ENCODE measurements at places on chromosomes 7 and 10.

GRCh38 chr10:30098629-30099028 is 39.2 kb upstream of the JCAD start:
- DNase-seq, result no peak

GRCh38 chr7:41277561-41277960 is 425.3 kb downstream of the INHBA start:
- DNase-seq, result no peak

GRCh38 chr10:123391275-123392028 is 237.2 kb downstream of the BUB3 start:
- DNase-seq, result no peak

DNA sequence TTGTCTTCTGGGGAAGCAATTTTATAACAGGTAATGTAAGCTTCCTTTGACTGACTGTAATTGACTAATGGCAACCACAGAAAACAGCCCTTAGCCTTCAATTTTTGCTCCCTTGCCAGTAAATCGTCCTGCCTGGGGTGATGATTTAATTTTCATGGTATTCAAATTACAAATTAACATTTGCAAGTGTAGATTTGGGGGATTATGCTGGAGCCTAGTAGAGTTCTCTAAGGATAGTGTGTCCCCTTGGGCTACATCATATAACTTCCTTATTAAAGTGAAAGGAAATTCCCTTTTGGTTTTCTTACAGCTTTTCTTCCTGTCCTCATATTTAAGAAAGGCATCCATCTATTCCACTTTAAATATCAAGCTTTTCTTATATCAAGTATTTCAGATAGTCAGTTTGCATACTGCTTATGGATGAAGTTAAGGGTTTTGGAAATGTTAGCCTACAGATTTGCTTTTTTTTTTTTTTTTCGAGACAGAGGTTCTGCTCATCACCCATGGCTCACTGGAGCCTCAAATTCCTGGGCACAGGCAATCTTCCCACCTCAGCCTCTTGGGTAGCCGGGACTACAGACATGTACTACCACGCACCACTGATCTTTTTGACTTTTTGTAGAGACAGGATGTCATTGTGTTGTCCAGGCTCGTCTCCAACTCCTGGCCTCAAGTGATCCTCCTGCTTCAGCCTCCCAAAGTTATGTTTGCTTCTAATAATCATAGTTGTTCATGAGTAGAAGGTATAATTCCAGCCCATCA is 35.9 kb upstream of the HDAC9 start:
- no peak for DNase-seq

GRCh38 chr7:123120286-123120685 is 79.5 kb downstream of the SLC13A1 start:
- no peak for DNase-seq

DNA sequence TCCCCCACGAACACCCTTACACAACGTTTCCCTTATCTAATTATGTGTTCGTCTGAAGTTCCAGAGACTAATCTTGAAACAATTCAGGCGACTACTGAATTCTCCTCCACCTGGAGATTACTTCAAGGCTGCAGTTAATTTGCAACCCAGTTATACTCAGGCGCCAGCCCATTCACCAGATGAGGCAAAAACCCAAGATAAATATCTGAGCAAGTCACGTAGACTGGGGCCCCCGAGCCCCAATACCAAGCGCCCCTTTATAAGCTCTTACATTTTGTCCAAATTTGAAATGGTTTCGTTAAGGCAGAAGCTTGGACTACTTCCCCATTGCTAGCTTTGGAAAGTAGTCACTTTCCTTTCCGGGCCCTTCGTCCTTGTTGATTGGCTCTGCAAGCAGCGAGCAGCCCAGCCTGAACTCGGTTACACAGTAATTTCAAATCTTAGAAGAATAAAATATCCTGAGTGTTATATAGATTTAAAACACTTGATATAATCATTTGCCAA is 1.2 kb downstream of the TPK1 start:
- peak; percentile 61 for DNase-seq

DNA sequence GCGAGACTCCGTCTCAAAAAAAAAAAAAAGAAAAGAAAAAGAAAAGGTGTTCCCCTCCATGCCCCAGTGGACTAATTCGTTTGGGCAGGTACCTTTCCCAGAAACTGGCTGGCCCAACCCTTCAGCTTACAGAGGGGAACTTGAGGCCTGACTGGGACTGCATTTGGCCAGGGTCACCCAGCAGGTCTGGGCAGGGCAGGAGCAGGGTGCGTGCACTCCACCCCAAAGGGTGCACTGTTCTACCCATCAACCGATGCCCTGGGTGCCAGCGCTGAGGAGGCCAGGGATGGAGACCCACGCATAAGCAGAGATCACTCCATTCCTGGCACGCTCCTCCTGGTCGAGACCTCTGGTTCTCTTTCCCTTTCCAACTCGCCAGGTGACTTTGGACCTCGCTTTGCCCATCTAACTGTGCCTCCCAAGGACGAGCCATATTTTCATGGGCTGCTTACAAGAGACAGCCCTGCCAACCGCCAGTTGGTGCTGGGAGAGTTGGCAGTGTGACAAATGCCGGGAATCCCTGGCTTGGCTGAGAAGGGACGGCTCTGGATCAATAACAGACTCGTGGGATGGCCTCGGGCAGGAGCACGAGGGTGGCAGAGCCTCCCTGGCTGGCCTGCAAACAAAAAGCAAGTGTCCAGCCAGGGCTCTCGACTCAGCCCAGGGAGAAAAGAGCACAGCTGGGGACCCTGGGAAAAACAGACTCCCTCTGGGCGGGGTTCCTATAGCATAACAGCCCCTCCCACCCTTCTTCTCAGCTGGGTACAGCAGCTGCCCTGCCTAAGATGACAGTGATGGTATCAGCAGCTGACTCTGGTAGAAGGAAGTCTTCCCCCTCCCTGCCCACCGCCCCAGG is 7.9 kb downstream of the HSPB1 start:
- DNase-seq, result no peak

- DNase-seq, result no peak
These were observed 44.0 kb downstream of the ASB13 start for GRCh38 chr10:5622186-5622960.

DNA sequence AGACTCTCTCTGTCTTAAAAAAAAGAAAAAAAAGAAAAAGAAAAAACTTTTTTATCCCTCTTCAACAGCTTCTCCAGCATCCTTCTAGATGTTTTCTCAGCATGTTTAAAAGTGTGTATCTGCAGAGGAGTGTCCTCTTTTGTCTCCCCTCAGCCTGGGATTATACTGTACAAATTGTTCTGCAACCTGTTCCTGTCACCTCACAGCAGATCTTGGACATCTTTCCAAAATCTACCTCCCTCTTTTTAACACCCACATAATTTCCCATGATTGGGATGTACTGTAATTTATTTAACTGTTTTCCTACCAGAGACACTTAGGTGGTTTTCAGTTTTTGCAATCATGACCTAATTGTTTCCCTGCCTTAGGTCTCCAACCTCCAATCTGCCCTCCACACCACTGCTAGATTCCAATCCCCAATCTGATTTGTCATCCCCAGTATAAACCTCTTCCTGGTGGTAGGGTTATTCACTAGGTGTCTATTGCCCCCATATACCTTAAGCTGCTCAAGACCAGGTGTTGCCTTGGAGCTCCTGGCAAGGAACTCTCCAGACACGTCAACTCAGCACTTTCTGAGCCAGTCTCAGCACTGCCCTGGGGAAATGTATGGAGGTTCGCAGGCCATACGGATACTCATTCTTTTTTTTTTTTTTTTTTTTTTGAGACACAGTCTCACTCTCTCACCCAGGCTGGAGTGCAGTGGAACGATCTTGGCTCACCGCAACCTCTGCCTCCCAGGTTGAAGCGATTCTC is 17.6 kb upstream of the DDIT4 start:
- DNase-seq, result no peak

All from CD4-positive, alpha-beta T cell treated with Interleukin-4 for 4 hours (primary cell).